ENCODE measurements at places on chromosomes 2 and 18.
A peak's percentile ranks its signal among the peaks of the same experiment; 100 is the strongest.

DNA sequence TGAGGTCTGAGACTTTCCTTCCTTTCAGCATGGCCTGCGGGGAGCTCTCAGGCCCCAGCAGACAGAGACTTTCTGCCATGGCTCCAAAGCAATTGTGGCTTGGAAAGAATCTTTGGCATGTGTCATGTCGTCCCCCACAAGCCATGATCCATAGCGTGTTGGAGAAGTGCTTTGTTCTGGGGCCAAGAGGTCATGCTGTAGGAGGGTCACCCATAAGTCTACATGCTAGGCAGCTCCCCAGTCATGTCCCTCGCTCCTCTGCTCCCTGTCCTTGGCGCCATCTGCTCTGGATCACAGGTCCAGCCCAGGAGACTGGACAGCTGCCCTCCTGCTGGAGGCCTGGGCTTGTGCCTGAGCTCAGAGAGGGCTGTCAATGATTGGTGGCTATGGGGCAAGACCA lies 78.8 kb upstream of the LCLAT1 start:
- DNase-seq, result no peak

DNA sequence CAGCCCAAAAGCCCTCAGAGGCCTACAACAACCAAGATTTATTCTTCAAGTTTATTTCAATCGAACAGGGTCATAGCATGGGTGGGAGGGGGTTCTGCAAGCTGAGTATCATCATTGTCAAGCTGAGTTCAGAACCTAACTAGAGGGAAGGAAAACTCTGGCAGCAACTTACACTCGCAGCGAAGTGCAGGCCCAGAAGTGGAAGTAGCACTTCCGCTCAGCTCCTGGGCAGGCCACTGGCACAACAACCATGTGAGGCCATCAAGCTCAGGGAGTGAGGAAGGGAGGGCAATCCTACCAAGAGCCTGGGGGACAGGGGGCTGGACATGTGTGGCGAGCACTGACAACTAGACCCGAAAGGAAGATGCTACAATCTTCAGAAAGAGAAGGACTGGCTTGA lies 4.8 kb downstream of the UXS1 start:
- no peak for DNase-seq

DNA sequence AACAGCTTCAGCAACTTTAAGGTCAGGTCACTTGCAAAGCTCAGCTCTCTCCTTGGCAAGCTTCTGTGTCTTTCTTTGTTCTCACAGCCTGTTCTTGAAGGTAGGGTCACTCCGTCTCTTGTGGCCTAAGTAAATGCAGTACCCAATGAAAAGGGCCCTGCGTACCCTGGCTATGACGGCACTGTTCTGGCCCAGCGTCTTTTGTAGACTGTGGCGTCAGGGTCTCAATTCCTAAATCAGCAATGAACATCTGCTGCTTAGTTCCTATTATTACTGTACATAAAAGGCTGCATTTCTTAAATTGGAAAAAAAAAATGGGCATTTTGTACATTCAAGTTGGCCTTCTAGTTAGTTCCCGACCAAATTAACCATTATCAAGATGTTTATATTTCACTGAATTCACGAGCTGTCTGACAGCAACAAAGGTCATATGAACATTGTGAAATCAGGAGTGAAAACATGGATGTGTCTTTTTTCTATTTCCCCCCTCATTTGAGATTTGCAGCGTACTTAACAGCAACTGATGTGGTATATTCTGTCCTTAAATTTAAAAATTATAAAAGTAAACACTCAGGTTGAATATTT lies 17.0 kb upstream of the MTCL1 start:
- no peak for DNase-seq

- DNase-seq, result no peak
These were observed 3.8 kb downstream of the STAM2 start for GRCh38 chr2:152171718-152172117.

- DNase-seq, result no peak
These were observed 41.5 kb upstream of the APCDD1 start for GRCh38 chr18:10412933-10413332.

GRCh38 chr2:176614049-176614448 lies 344.8 kb downstream of the MTX2 start:
- no peak for DNase-seq

GRCh38 chr18:74115046-74115445 lies 32.6 kb downstream of the FBXO15 start:
- no peak for DNase-seq

DNA sequence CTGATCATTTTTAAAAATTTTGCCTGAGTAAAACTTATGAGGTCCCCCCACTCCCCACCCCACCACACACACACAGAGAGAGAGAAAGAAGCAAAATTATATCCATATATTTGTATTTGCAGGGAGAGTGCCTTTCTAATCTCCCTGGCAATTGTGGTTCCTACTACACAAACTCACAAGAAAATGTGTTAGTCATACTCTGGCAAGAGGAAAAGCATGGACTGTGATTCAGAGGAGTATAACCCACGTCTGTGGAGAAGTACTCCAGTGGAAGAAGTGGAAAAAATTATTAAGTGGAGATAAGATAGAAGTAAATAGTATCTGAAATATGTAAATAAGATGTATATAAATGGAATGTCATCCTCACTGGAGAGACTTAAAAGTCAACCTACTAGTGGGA lies 114.0 kb downstream of the DSEL start:
- no peak for DNase-seq

GRCh38 chr2:708667-709066 lies 31.5 kb upstream of the TMEM18 start:
- DNase-seq, result no peak

DNA sequence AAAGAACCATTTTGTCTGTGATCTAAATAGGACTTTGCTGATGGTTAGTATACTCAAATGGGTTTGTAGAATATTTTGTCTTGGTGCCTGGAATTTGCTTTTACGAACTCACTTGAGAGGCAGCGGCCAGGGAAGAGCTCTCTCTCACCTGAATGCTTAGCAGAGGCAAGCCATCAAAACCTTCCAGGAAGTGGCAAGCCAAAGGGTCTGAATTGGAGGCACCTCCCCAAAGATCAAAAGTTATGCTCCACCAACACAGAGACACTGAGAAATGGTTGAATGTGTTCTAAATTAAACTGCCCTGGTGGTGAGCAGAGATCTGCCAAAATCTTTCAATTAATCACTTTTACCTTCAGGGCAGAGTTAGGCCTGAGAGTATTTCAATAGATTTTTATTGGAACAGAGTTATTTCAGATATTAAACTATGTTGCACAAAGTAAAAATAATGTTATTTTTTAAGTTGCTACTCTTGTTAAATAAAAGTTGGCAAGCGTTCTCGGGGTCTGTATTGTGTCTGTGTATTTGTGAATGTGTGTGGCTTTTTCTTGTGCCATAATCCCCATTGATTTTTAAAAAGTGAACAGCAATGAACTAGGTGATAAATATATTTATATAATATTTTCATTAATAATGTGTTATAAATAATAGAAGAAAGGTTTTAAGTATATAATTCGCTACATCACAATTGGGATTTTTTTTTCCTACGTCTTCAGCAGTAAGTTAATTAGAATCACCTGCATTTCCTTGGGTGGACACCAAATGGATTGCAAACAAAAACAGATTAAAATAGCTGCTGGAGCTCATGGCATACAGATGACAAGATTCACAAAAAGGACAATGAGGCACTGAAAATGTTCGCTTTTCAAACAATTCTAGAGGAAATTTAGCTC lies 416.1 kb downstream of the ARHGAP15 start:
- no peak for DNase-seq

- no peak for DNase-seq
These were observed 57.1 kb upstream of the PKDCC start for GRCh38 chr2:41990688-41991087.

DNA sequence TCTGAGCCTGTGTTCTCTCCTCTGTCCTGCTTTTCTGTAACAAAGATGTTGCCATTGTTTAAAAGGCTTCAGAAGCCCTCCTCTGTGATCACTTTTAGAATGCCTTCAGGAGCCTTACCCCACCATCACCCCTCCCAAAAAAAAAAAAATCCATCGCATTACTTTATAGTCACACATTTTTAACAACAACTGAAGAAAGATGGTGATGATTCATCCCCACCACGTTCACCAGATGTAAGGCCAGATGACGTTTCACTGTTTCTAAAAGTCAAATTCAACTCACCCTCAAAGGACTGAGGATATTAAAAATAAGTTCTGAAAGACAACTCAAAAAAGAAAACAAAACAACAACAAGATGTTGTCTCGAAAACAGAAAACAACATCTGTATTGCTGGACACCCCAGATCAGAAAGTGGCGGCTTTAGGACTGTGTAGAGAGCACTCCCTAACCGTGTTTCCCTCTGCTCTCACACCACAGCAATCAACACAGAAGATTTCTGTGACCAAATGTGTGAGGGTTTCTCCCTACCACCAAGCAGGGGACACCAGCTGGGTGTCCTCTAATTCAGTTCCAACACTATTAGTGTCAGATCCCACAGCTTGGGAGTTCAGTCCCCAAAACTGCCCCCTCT lies 61.9 kb upstream of the CREB1 start:
- DNase-seq, result no peak

- no peak for DNase-seq
These were observed 81.5 kb upstream of the SLC66A3 start for GRCh38 chr2:11073776-11074175.

- DNase-seq, result no peak
These were observed 178.4 kb upstream of the CDH20 start for GRCh38 chr18:61154866-61155265.

- DNase-seq, result no peak
These were observed 1004.4 kb upstream of the CDH2 start for GRCh38 chr18:29181151-29181901.

- no peak for DNase-seq
These were observed 44.1 kb downstream of the COPS8 start for GRCh38 chr2:237129625-237130263.

DNA sequence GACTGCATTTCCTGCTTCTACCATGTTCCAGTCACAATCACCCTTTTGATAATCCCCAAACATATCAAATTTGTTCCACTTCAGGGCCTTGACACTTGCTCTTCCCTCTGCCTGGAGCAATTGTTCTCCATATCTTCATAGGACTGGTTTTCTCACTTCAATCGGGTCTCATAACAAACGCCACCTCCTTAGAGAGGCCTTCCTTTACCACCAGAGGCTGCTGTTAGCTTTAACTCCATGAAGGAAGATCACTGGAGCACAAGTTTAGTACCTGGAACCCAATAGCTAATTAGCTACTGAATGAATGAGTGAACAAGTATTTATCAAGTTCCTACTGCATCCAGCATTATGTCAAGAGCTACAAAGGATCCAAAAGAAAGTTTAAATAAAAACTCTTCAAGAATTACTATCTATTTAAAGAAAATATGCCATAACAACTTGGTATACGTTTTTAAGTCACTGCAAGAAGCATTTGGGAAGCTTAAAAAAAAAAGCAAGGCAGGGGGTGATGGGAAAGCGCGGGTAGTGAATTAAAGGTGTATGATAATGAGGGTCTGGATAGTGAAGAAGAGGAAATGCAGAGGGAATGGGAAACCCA lies 58.8 kb downstream of the BAZ2B start:
- no peak for DNase-seq

- DNase-seq, result no peak
These were observed 1566.6 kb upstream of the SLC39A10 start for GRCh38 chr2:194090251-194090905.

GRCh38 chr2:54872780-54873179 lies 149.3 kb downstream of the EML6 start:
- DNase-seq, result no peak

DNA sequence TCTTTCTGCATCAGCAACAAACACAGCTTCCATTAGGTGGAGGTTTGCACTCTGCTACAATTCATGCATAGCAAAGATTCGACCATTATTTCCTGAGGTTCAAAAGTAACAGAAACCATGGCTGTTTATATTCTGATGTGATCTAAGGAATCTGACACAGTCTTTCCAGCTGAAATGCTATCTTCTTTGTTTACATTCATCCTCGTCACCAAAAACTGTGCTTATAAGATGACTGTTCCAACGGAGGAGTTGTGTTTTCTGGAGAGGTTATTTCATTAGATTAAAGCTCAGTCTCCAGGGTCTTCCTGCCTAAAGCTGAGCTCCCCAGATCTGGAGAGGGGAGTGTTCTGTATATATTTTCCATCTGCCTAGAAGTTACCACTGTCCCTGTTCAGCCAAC lies 45.1 kb upstream of the LYPD6B start:
- DNase-seq, result no peak

DNA sequence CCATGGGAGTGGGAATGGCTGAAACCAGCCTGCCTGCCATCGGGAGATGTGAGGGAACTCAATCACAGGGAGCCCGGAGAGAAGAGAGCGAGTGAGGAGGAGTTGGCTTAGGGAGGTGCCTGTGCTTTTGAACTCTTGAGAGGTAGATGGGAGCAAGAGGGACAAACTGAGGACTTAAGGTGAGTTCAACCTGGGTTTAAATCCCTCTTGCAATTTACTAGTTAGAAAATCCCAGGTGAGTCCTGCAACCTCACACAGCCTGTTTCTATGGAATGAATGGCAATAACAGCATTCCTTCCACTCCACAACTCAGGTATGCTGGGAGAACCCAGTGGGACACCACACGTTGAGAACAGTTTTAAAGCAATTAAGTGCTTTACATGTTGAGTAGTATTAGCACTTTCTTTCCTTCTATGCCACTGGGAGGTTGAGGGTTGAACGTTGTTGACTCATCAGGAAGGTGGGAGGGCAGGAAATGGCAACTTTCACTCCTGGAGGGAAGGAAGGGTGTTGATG lies 57.3 kb downstream of the VIT start:
- DNase-seq, result no peak

GRCh38 chr2:67649331-67650261 lies 252.5 kb downstream of the ETAA1 start:
- no peak for DNase-seq

DNA sequence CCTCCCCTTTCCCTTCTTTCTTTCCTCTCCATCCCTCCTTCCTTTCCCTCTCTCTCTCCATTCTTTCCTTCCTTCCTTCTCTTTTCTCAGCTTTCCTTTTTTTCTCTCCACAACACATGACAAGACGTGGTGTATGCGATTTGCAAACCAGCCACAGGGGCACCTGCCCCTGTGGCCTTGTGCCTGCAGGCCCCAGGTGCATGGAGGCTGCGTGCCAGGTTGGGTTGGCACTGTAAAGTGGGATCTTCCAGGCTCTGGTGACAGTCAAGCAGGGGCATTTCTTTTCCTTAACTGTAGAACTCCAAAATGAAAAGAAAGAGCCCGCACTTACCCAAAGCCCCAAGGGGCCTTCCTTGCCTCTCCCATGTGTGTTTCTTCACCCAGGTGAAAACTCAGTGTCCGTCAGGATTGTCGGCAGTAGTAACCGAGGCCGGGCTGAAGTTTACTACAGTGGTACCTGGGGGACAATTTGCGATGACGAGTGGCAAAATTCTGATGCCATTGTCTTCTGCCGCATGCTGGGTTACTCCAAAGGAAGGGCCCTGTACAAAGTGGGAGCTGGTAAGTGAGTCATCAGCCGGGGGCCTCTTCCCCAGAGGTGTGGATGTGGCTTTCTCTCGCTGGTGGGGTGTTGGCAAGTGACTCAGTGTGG lies 50.9 kb downstream of the MARCO start:
- peak; percentile 33 for DNase-seq

- no peak for DNase-seq
These were observed 120.6 kb upstream of the UGP2 start for GRCh38 chr2:63721082-63721424.

GRCh38 chr18:4230450-4231168 lies 224.5 kb downstream of the DLGAP1 start:
- no peak for DNase-seq

- no peak for DNase-seq
These were observed 100.4 kb downstream of the KLHL14 start for GRCh38 chr18:32672398-32672797.

- no peak for DNase-seq
These were observed 17.8 kb downstream of the NCOA1 start for GRCh38 chr2:24508878-24509277.
